ENCODE measurements at places on chromosomes 12 and 14.
A peak's percentile ranks its signal among the peaks of the same experiment; 100 is the strongest.

GRCh38 chr14:55532645-55533344 is 47.2 kb upstream of the KTN1 start:
- DNase-seq = peak; percentile 8

DNA sequence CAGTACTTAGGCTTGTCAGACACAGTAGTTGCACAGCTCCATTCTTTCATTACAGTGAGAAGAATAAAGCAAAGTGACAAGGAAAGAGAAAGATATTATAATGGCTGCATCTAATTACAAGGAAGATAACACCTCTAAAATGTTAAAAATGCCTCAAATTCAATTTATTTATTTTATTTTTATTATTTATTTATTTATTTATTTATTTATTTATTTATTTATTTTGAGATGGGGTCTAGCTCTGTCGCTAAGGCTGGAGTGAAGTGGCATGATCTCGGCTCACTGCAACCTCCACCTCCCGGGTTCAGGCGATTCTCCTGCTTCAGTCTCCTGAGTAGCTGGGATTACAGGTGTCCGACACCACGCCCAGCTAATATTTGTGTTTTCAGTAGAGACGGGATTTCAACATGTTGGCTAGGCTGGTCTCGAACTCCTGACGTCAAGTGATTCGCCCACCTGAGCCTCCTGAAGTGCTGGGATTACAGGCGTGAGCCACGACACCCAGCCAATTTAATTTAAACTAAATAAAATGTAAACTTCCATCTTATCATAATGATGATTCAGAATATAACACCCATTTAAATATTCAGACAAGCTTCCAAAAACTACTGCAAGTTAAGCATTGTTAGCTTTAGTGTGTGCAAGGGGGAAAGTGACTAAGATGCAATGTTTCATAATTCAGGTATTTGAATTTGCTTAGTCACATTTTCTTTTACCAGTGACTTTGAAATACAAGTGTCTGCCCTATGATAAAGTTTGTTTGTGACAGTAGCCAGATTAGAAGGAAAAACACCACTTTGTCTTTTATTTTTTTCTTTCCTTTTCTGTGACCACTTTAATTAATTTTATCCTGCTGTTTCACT is 2.4 kb upstream of the CFAP54 start:
- peak; percentile 64 for DNase-seq

DNA sequence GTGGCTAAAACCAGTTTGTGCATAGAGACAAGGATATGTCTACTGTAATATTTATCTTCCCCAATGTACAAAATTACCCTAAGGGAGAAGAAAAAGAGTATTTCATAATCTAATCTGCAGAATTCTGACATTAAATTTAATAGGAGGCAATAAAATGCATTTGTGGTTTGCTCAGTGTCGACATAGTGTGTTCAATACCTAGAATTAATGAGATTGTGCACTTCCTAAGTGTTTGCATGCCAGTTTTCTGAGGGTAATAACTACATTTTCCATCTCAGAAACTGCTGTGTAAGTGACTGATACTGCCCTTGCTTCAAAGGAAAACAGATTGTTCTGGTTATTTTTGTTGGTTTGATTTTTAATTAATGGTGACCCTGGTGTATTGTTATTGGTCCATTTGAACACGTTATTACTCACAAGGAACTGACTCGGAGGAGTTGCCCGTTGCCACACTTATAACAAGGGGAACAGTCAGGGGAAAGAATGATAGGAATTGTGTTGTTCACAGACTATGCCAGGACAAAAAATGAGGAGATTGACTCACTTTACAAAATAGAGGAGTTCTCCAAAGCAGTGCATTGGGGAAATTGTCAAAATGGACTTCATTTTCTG is 960.3 kb upstream of the TMEM132C start:
- no peak for DNase-seq

DNA sequence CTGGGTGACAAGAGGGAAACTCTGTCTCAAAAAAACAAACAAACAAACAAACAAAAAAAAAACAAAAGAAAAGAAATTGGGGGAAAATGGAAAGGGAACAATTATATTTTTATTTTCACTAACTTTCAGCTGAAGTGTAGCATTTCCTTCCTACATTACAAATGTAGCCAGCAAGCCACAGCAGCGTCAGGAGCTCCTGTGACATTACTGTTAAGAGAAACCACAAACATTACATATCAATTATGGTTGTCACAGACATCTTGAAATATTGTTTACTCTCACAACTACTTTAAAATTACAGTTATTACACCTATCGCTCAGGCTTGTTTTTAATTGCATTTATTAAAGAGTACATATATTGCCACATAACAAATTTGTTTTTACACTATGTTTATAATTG is 49.8 kb upstream of the SLC24A4 start:
- DNase-seq = no peak

DNA sequence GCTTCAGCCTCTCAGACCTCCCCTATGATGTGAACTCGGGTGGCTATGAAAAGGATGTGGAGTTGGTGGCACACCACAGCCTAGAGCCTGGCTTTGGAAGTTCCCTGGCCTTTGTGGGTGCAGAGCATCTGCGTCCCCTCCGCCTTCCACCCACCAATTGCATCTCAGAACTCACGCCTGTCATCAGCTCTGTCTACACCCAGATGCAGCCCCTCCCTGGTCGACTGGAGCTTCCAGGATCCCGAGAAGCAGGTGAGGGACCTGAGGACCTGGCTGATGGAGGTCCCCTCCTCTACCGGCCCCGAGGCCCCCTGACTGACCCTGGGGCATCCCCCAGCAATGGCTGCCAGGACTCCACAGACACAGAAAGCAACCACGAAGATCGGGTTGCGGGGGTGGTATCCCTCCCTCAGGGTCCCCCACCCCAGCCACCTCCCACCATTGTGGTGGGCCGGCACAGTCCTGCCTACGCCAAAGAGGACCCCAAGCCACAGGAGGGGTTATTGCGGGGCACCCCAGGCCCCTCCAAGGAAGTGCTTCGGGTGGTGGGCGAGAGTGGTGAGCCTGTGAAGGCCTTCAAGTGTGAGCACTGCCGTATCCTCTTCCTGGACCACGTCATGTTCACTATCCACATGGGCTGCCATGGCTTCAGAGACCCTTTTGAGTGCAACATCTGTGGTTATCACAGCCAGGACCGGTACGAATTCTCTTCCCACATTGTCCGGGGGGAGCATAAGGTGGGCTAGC is 7.0 kb upstream of the RPS26 start:
- DNase-seq = no peak

GRCh38 chr12:63301311-63301710 is 150.3 kb upstream of the AVPR1A start:
- peak; percentile 26 for DNase-seq

- DNase-seq = no peak
Observed at GRCh38 chr12:116595186-116595585, 36.0 kb downstream of the MAP1LC3B2 start.

DNA sequence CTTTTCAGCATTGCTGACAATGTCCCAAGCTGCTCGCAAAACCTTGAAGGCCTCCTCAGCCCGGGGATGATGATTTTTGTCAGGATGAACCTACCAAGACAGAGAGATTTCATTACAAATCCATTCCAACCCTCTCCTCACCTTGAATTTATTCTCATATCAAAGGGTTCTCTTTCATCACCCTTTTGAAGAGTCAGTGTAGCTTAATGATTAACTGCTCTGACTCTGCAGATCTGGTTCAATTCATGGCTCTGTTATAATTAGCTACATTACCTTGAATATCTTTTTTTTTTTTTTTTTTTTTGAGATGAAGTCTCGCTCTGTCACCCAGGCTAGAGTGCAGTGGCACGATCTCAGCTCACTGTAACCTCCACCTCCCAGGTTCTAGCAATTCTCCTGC is 5.6 kb downstream of the ORMDL2 start:
- no peak for DNase-seq

GRCh38 chr12:132824053-132824452 is 4.6 kb downstream of the GOLGA3 start:
- DNase-seq = no peak

GRCh38 chr12:89244536-89244935 is 107.8 kb downstream of the DUSP6 start:
- DNase-seq = peak; percentile 79

DNA sequence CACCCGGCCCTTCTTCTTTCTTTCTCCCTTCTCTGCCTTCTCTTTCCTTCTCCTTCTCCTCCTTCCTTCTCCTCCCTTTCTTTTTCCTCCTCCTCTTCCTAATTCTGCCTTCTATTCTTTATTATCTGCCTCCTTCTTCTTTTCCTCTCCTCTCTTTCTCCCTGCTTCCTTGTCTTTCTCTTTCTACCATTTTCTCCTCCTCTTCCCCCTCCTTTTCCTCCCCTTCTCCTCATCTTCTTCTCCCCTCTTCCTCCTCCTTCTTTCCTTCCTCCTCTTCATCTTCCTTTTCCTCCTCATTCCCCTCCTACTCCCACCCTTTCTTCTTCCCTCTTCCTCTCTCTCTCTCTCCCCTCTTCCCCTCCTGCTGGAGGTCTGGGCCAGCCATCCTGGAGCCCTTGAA is 294.9 kb upstream of the CRY1 start:
- DNase-seq = no peak

DNA sequence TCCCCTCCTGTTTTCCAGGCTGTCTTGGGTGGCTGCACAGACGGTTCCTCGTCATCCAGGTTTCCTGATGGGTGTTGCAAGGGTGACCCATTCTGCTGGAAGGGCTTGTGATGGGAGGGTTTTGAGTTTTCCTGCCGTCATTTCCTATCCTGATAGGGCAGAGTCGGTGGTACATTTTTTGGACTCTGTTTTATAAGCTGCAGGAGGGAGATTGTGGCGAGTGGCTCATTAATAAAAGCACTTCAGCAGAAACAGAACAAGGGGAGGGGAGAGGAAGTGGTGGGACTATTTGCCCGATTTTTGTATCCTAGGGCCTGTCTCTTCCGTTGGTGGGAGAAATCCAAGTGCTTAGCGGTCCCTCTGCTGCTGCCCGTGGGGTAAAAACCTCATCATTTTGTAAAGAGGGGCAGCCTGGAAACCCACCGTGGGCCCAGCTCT is 40.0 kb downstream of the TSPAN9 start:
- peak; percentile 65 for DNase-seq

- DNase-seq = no peak
Observed at GRCh38 chr12:109678719-109679118, 34.9 kb upstream of the FAM222A start.

GRCh38 chr12:12008931-12009611 is 61.7 kb upstream of the BCL2L14 start:
- DNase-seq = peak; percentile 77

GRCh38 chr12:111221062-111222026 is 147.6 kb downstream of the PHETA1 start:
- DNase-seq = no peak

DNA sequence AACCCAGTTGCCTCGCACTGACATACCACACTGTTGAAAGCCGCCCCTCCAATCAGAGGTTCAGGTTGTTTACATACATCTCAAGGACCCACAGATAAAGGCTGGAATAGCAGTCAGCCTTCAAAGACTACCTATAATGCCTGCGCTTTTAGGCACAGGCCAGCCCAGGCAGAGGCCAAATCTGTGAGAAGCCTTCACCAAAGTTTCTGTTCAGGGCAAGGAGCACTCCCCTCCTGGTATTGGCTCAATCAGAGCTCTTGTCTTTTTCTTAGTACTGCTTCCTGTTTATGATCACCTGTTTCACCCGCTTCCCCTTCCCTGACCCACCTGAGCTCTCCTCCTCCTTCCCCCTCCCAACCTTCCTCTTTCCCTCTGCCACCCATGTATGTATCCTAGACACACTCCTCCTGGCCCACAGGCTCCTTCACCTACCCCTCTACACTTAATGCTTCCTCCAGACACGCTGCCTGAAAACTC is 34.8 kb downstream of the DUSP16 start:
- DNase-seq = no peak

GRCh38 chr12:51900323-51900889 is 6.9 kb upstream of the ACVRL1 start:
- no peak for DNase-seq

DNA sequence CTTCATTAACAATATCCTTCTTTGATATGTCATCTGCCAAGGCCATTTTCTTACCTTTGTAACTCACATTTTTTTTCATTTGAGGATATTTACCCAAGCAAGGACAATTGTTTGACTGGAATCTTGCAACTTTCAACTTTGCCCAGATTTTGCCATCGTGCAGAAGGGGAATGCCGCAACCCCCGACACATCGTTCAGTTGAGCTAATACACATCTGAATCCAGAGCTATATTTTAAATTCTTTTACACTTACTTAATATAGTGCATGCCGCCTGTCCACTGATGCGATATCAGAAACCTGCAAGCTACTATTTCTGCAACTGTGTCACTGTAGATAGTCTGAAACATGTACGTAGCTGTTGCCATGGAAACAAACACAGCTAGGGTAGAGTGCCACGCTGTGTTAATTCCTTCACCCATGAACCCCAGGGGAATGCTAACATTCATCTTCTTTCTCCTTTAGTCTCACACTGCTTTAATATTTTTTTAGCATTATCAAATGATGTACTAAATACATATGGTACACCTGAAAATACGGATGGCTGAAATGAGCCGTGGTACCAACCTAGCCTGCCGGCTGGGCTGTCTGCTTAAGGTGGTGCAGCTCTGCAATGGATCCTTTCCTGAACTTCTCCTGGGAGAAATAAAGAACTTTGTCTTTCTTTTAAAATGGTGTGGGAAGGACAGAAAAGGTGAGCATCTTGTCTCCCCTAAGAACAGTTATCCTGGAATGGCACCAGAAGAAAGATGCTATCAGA is 77.0 kb upstream of the FOXN3 start:
- DNase-seq = no peak

DNA sequence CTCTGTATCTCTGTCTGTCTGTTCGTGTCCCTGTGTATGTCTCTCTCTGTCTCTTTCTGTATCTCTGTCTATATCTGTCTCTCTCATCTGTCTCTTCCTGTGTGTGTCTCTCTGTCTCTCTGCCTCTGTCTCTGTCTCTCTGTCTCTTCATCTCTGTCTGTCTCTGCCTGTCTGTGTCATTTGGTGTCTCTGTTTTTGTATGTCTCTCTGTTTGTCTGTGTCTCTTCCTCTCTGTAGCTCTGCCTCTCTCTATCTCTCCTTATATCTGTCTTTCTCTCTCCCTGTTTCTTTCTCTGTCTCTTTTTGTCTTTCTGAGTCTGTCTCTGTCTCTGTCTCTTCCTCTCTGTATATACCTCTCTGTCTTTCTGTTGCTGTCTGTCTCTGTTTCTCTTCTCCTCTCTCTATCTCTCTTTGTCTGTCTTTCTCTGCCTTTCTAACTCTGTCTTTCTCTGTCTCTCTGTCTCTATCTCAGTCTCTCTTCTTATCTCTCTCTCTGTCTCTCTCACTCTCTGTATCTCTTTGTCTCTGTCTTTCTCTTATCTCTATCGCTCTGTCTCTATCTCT is 50.2 kb downstream of the TMEM121 start:
- DNase-seq = no peak

GRCh38 chr14:77273796-77274195 is 2.8 kb upstream of the NGB start:
- no peak for DNase-seq

DNA sequence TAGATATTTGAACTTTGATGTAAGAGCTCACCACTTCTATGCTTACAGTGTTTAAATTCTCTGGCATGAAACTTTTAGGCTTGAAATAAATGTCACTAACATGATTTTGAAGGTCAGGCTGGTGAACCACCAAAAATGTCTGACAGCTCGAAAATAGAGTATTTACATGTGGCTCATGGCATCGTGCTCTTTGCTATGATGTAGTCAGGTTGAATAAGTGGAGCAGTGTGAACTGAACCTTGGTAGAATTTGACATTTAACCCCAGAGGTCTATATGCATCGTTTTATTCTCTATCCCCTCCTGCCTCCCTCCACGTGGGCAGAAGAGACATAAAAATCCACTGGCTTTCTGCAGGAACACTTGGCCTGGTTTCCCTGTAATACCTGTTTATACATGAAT is 369.7 kb upstream of the ATP2B1 start:
- no peak for DNase-seq
